Kidney tubule cell (primary cell): ENCODE measurements at places on chromosomes 2 and 18.

DNA sequence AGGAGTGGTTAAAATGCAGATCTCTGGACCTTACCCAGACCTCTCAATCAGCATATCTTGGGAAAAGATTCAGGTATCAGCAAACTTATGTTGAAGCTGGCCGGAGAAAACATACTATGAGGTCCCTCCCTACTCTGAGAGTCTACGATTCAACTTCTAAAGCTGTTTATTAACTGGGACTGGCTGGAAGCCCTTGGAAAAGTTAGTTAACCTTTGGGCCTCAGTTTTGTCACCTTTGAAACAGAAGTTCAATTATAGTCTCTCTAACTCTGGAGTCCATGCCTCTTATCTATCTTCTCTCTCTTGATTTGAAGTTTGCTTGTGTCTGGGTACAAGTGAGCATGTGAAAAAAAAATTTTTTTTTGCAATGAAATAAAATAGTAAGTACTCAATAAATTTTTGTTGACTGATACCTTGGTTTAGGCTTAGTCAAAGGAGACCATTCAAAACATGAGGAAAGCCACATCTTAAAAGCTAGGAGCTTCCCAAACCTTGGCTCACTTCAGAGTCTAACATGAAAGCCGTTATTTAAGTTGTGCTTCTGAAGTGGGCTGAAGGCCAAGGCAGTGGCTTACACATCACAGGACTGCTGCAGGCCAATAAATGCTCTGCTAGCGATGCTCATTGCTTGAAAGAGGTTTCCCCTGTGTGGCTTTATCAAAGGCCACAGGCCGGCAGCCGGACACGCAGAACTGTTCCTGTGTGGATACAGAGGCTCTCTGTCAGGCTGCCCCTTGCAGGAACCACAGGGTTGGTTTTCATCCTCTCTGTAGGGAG lies 110.6 kb upstream of the FAM136A start:
- DNase-seq: no peak

DNA sequence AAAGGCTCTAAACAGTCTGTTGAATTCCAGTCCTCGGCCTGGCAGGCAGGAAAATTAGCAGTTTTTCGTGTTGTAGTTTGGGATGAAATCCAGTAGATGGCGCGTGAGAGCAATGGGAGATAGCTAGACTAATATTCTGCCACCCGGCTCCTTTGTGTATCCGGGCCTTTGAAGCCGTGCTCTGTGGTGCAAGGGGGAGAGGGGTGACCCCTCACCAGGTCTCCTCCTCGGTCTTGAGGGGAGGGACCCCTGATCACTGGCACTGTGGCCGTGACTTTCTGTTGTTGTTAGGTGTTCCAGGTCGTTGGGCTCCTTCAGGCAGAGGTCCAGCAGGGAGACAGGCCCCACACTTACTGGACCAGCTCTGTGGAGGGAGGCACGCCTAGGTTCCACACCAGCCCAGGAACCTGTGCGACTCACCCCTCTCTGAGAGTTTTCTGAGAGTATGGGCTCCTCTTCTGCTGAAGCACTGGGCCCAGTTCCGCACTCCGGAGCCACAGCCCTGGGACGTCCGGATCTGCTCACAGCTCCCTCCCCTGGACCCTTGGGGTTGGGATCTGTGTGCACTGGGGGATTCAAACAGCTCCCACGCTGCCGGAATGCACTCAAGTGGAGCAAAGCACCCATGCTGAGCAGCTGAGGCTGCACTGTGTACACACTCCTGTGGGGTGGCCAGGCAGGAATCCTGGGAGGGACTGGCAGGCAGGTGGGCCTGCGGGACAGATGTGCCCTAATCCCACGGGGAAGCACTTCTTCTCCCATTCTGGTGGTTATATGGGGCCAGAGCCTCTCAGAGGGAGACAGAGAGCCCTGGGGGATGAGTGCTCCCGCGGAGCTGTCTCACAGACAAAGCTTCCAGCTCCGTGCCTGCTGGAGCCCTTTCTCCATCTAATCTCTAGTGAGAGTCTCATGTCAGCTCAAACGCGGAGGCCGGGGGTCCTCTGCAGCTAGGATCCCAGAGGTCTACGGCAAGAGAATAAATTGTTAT lies 8.8 kb downstream of the GKN2 start:
- peak; percentile 74 for DNase-seq

DNA sequence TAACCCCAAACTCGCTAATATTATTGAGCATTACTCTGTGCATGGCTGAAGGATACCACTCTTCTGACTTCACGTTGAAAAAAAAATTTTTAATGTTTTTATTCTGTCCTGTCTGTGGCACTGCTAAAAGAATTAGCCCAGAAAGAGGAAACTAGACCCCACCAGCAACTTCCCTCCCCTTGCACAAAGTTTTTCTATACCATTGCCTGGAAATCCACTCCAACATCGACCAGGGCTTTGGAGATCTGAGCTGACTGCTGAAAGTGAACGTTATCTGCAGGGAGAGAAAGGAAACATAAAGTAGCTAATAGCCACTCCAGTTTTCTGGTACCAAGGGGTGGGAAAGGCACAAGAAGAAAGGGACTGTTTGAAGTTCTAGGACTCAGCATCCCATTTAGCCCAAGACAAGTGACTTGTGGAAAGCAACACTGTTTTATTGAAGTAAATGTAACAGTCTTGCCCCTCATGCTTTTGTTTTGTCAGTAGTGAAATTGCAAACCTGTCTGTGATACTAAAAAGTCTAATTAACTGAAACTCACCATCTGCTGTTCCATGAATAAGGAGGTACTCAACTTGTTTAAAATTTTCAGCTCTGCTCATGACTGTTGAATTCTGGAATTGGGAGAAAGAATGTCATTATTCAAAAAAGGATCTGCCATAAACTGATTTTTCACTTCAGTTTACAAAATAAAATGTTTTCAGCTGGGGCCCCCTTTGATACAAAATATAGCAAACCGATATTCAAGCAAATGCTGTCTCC lies 79.1 kb downstream of the DPP4 start:
- DNase-seq: no peak

GRCh38 chr18:50057009-50057408 lies 137.9 kb downstream of the MYO5B start:
- no peak for DNase-seq

- no peak for DNase-seq
These were observed 11.5 kb downstream of the TRIP12 start for GRCh38 chr2:229910147-229910831.

- peak; percentile 97 for DNase-seq
These were observed 51.0 kb upstream of the EML4 start for GRCh38 chr2:42117923-42118753.

DNA sequence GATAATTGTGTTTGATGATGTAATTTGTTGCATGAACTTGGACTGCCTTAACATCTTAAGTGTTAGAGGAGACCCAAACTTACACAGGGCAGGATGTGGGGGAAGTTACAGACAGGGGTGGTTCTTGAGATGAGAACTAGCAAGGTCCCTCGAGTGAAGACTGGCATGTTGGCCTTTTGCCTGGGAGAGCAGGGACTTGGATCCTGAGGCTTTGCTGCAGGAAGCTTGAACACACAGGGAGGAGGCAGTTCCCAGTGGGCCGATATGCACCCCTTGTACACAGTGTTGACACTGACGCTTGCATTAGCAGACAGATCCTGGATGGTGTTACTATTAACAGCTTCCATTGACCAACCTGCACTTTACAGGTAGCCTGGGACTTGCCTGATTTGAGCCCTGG lies 47.5 kb downstream of the CHRNA1 start:
- no peak for DNase-seq

DNA sequence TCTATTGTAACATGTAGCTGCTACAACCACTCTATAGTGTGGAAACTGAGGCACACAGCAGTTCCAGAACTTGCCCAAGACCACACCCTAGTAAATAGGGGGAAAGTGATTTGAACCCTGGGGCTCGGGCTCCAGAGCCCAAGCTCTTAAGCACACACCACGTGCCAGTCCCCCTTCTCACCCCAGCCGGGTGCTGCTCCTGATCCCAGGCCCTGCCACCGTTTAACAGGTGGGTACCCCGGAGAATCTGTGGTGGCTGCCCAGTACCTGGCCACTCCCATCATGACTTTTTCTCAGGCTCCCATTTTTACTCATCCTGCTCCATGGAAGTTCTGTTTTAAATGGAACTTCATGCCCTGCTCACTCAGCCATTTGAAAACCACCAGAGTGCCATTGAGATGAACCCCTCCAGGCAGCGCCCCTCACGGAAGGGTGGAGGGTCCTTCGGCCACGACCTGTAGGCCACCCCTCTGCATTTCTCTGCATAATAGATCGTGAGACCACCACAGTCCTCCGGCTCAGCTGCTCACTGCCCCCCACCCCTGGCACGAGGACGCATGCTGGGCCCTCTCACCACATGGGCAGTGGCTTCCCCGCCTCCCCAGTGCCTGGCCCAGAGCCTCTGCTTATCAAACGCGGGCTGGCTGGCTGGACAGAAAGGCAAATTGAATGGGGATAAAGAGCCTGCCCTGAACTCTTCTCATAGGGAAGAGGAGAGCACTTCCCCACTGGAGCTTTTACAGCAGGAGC lies 42.1 kb downstream of the TMEM37 start:
- DNase-seq: no peak

DNA sequence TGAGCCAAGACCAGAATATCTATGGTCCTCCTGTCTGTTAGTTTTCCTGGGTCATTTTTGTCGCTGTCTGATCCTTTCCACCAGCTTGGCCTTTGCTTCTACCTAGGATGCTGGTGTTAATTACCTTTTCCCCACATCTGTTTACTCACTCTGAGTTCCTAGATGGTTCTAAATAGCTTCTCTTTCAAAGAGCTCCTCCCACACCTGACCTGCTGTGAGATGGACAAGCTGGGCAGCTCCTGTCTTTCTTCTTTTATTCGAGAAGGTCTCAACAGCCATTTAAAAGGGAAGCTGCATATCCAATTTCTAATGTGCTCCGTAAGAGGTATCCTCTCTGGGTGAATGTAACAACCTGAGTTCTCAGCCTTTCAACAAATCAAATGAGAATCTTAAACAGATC lies 156.2 kb downstream of the HRH4 start:
- no peak for DNase-seq

GRCh38 chr2:151630372-151630771 lies 103.9 kb downstream of the NEB start:
- peak; percentile 82 for DNase-seq

GRCh38 chr2:236338495-236339184 lies 74.4 kb upstream of the ASB18 start:
- DNase-seq: peak; percentile 42

DNA sequence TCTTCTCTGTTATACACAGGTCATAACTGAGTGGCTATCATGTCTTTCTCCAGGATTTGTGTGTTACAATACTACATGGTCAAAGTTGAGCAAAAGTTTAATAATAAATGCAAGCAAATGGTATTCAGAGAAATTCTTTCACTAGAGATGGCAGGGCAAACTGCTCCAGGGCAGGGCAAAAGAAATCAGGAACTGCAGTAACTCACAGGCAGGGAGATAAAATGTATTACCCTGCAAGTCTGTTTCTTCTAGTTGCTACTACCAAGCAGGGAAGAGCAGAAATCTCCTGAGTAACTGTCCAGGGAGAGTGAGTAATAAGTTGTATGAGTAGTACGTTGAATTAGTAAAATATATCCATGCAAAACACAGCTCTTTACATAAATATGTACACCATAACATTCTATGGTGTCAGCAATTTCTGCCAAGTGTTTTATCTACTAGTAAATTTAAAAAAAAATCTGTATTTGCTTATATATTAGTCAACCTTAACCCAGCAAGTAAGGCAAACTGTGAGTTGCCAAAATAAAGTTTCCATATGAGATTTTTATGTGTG lies 404.1 kb downstream of the ZEB2 start:
- no peak for DNase-seq

GRCh38 chr2:225020168-225020849 lies 22.0 kb downstream of the DOCK10 start:
- no peak for DNase-seq

- no peak for DNase-seq
These were observed 6.5 kb upstream of the PPP3R1 start for GRCh38 chr2:68258851-68259250.

DNA sequence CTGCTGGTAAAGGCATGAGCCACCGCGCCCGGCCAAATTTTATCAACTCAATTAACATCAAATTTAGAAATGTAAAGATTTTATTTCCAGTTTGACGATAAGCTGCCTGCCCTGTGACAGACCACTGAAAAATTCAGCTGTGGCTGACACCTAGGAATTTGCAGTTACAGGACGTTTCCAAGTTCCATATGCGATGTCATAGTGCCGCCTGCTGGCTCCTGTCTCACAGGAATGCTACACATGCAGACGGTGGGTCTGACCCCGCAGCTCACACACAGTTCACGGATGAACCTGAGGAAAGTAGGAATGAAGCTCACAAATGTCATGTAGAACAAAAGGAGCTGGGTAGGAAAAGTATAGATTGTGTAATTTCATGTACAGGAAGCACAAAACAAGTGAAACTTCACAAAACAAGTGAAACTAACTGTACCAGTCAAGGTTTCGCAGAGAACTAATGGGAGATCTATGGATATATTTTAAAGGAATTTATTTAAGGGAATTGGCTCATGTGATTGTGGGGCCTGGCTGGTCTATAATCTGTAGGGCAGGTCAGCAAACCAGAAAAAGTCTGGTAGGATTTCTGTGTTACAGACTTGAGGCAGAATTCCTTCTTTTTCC lies 13.2 kb upstream of the SEH1L start:
- peak; percentile 83 for DNase-seq

DNA sequence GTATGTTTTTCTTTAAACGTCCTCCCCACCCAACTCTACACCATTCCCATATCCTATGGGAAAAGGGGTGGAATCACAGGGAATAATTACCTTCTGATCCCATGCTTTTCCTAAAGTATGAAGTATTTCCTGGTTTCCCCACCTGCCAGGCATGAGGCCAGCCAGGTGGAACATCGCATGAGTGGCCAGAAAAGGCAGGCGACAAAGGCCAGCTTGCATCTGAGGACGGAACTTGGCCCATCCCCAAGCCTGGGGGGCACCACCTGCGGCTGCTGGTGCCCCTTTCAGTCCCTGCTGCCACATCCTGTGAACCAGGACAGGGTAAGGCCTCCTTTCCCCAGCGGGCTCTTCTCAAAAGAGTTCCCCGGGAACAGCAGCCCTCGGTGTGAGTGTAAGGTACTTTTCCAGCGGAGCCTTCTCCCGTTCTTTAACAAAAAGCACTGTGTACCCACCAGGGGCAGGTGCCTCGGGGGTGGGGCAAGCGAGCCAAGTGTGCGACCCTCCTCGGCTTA lies 1.2 kb upstream of the ERFE start:
- DNase-seq: peak; percentile 64

GRCh38 chr18:31892936-31893335 lies 50.0 kb downstream of the TRAPPC8 start:
- DNase-seq: no peak

DNA sequence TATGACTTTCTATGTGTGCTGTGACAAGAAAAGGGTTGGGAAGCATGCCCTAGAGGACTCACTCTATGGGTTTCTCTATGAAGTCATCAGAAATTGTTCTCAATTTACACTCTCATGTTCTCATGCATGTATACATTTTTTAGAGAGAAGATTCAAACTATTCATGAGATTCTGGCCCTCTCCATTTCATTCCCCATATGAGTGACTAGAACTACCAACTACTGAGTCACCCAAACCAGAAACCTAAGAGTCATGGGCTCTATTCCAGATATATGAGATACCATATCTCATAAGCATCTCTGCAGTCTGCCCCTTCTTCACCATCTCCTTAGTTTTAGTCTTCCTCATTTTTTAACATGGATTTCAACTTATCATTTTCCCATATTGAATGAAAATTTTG lies 87.7 kb downstream of the EXOC6B start:
- no peak for DNase-seq

GRCh38 chr18:36406805-36407204 lies 109.3 kb downstream of the FHOD3 start:
- no peak for DNase-seq

GRCh38 chr2:19371996-19372582 lies 13.7 kb upstream of the OSR1 start:
- no peak for DNase-seq
